ENCODE measurements at places on chromosomes 12 and 14.

DNA sequence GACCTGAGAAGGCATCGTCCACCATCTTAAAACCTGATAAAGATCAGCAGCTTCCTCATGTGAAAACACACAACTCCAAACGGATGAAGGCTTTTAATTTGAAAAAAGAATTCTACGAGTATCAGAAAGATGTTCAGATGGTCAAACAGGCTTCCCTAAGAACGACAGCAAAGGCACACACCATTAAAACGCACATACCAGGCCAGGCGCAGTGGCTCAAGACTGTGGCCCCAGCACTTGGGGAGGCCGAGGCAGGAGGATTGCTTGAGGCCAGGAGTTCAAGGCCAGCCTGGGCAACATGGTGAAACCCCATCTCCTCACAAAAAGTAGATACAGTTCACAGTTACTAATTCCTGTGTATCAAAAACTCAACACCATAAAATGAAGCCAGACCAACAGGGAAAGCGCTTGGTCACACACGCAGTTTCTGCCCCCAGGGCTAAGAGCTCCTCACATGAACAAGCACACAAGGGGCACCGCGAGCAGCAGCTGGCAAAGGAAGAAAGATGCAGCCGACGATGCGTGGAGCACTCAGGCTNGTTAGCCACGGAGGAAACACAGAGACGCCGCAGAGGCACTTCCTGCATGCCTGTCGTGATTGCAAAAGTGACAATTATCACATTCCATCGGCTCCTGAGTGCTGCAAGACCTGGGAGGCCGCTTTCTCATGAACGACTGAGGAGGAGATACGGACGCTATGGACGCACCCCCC is 78.0 kb downstream of the NOC4L start:
- no peak for DNase-seq

DNA sequence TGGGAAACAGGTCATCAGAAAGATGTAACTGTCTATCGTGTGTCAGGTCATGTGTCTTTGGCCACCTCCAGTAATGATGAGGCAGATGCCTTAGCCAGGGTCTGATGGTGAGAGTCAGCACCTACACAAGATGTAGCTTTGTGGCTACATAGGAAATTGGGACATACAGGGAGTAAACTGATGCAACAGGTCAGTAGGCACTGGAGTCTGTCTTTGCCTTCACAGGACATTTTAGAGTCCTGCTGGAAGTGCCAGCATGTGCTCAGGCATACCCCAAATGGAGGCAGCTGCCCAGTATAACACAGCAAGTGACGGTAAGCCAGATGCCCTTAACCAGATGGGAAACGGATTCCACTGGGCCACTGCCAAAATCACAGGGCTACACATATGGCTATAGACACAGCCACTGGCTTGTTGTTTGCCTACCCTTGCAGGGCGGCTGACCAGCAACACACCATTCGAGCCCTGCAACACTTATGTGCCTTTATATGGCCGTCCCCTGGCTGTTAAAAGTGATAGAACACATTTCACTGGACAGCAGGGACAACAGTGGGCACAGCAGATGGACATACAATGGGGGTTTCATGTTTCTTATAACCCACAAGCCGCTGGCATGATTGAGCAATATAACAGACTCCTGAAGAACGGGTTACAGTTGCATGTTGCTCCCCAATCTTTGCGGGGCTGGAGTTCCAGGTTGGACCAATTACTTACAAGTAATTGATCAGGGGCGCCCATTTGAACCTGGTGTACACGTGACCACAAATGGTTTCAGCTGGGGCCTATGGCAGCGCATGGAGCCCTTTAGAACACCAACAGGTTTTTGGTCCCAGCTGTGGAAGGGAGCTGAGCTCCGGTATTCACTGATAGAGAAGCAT is 12.9 kb upstream of the RNASE12 start:
- no peak for DNase-seq

DNA sequence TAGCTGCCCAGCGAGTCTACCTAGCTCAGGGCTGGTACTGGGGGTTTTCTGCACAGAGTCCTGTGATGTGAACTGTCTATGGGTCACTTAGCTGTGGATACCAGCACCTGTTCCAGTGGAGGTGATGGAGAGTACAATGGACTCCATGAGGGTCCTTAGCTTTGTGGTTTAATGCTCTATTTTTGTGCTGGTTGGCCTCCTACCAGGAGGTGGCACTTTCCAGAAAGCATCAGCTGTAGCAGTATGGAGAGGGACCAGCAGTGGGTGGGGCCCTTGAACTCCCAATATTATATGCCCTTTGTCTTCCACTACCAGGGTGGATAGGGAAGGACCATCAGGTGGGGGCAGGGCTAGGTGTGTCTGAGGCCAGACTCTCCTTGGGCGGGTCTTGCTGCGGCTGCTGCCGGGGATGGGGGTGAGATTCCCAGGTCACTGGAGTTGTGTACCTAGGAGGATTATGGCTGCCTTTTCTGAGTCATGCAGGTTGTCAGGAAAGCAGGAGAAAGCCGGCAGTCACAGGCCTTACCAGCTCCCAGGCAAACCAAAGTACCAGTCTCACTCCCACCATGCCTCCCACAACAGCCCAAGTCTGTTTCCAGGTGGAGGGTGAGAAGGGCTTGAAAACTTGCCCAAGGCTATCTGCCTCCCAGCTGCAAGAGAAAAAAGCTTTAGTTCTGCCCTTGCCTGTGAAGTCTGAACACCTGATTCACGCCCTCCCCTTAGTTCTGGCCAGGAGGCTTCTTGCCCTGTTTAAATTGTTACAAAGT is 163.0 kb upstream of the NUDT4 start:
- no peak for DNase-seq

GRCh38 chr12:51871918-51872688 is 15.8 kb upstream of the ANKRD33 start:
- no peak for DNase-seq

GRCh38 chr12:3473844-3474243 is 17.2 kb upstream of the PRMT8 start:
- no peak for DNase-seq

- DNase-seq: no peak
Observed at GRCh38 chr12:18749386-18749957, 11.6 kb downstream of the CAPZA3 start.

DNA sequence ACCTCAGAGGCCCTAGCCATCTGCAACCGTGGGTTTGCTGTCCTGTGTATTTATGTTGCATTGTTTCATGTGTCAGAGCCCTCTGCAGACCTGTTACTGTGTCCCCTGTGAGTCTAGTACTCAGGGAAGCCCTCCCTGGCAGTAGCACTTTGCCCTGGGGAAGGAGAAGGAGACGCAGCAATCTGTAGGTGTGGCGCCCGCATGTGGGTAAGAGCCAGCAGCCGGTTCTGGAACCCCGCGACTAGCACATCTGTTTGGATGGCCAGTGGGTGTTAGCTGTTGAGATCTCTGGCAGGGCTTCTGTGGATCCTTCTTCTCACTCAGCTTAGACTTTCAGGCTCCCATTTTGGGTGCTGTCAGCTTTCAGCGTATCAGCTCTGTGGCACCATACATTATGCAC is 57.0 kb downstream of the TECPR2 start:
- no peak for DNase-seq

DNA sequence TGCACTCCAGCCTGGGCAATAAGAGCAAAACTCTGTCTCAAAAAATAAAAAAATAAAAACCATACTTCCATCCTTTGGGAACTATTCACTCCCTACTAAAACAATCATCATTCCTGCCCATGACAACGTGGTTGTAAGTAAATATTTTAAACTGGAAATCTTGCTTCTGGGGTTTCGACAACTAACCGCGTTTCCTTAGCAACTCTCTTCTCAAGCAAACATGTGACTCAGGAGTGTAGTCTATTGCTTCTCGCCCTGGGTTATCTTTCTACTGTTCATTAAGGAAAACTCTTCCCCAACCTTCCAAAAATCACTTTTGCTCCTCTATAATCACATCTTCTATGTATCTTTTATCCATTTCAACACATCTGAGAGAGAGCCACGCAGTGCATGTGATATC is 21.8 kb downstream of the APPL2 start:
- DNase-seq: no peak

DNA sequence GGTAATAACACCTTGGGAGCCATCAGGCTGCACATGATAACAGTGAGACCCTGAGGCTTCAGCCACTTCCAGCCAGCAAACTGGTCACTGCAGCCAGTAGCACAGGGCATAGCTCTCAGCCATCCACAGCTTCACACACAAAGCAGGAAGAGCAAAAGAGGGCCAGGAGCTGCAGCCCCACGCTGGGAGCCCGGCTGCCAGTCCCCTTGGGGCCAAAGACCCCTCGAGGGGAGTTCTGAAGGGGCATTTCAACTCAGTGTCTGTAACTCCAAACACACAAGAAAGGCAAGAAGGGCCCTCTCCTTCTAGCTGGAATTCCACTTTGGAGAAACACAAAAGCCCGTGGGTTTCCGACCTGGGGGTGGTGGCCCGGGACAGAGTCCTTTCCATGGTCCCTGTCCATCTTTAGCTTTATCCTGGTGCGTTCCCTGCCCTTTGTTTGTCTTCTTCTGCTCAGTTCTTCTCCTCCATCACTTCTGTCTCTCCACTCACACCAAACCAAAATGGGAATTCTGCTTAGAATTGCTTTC is 151.8 kb upstream of the FKBP4 start:
- no peak for DNase-seq

- peak; percentile 39 for DNase-seq
Observed at GRCh38 chr12:48105321-48105866, 485 bp downstream of the SENP1 start.

- no peak for DNase-seq
Observed at GRCh38 chr12:68236421-68237059, 10.9 kb upstream of the IL26 start.

GRCh38 chr14:97401714-97402113 is 604.5 kb downstream of the VRK1 start:
- no peak for DNase-seq

GRCh38 chr14:51302295-51303030 is 62.4 kb downstream of the TMX1 start:
- DNase-seq: no peak

- no peak for DNase-seq
Observed at GRCh38 chr12:112924986-112925385, 13.3 kb upstream of the OAS3 start.

- DNase-seq: no peak
Observed at GRCh38 chr12:119836781-119837180, 40.3 kb downstream of the CIT start.

GRCh38 chr14:25006961-25007795 is 42.8 kb downstream of the STXBP6 start:
- DNase-seq: no peak

- no peak for DNase-seq
Observed at GRCh38 chr12:8844665-8845064, 22.2 kb downstream of the A2ML1 start.

- no peak for DNase-seq
Observed at GRCh38 chr14:77848031-77848430, 48.1 kb downstream of the ADCK1 start.

DNA sequence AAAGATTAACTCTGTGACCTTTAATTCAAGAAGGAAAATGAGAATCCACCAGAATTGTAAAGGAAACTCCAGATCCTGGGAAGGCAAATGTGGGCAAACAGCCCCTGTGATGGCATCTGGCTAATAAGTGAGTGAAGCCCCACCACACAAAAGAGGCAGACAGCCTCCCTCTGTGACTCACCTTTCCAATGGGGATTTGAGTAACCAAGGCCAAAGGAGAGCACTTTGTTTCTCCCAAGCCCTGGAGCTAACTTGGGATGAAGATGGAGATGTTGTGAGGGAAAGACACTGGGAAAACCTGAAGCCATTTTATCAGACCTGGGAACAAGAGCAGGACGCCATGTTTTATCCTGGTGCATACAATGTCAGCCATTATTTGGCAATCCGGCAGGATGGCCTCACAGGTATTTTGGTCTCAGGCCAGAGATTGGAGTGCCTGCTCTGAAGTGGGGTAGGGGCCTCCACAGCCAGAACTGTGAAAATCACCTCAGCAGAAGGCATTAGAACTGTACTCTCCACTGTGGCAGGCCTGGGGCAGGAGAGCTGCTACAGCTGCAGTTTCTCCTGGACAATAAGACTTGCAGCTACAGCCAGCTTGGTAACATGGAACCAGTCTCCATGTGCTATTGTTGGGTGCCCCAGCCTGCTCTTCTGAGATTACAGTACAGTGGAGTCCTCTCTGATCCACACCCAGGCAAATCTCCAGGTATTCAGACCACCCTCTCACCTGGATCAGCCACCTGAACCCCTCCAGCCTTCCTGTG is 96.6 kb upstream of the PCED1B start:
- DNase-seq: no peak

- no peak for DNase-seq
Observed at GRCh38 chr12:3421191-3421978, 69.6 kb upstream of the PRMT8 start.

DNA sequence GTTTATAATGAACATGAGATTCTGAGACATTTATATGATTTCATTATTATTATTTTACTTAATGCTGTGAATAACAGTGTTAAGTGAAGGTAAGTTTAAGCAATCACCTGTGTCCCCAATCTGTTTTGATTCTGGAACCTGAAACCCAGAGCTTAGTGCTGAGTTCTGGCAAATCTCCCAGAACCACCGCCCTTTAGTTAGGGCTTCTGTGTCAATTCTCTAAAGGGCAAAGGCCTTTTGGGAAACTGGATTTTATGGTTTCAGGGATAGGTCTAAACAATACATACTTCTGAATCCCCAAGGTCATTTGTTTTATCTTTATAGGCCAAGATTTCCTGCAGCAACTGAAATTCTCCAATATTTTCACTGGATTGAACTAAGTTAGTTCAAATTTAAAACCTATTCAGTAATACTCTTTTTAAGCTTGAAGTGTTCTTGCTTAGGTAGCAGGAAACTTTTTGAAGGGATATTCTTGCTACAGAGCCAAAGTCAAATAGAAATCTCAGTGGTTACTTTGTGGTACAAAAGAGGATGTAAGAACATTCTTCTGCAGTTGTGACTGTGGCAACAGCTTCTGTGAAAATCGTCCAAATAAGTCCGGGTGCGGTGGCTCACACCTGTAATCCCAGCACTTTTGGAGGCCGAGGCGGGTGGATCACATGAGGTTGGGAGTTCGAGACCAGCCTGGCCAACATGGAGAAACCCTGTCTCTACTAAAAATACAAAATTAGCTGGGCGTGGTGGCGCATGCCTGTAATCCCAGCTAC is 10.0 kb upstream of the PKP2 start:
- no peak for DNase-seq

All from stimulated activated effector memory CD8-positive, alpha-beta T cell treated with anti-CD3 and anti-CD28 coated beads, Interleukin-12 subunit alpha, Interleukin-12 subunit beta, amount 100 ng/mL, for 72 hours (primary cell).